ENCODE measurements at places on chromosomes 7 and 10.

DNA sequence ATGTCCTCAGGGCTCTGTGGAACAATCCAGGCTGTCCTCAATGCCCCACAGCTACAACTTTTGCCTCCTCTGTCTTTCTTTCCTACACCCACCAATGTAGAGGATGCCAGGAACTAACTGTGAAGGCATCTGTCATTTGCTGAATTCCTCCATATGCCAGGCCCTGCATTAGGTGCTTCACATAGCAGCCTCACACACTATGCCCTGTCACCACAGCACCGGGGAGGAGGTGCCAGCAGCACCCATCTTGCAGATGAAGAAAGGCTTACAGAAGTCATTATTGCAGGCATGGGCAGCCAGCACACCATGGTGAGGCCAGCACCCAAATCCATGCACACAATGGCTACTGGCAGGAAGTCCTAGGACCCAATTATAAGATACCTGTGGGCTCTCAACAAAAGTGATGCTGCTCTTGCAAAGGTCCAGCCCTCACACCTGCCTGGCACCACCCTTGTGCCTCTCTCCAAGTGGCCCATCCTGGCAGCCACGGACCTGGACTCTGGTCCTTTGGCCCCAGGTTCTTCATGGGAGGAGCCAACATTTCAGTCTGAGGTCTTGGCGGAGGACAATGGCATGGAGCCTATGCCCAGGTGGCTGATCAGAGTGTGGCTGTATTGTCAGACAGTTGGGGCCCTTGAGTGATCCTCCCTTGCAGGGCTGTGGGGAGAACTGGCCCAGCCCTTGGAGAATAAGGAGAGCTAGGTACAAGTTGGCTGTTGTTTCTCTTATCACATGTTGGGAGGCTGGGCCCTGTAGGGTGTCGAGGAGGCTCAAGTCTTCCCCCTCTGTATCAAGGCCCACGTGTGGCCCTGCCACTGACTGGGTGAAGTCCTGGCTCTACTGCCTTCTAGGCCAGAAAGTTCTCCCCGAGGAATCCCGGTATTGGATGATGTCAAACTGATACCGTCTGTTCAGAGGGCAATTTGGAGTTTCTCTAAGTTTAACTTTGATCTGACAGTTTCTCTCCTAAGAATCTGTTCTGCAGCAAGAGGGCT is 14.4 kb upstream of the MYL7 start:
- DNase-seq, result peak; percentile 18

DNA sequence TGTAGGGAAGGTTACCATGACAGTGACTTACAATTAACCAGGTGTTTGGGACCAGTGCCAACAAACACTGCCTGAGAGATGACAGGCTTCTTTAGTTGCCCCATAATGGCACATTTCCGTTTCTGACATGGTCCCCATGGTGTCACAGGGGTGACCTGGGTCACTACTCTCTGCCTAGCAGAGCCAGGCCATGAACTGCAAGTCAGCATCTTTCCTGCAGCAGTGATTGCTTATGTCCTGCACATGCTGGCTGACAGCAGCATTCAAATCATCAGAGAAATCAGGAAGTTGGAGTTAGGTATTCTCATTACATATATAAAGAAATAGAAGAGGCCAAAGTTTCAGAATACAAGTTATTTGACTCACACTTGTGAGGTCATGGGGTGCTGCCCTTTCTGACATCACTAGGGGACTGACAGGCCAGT is 47.1 kb upstream of the ZNRF2 start:
- no peak for DNase-seq

DNA sequence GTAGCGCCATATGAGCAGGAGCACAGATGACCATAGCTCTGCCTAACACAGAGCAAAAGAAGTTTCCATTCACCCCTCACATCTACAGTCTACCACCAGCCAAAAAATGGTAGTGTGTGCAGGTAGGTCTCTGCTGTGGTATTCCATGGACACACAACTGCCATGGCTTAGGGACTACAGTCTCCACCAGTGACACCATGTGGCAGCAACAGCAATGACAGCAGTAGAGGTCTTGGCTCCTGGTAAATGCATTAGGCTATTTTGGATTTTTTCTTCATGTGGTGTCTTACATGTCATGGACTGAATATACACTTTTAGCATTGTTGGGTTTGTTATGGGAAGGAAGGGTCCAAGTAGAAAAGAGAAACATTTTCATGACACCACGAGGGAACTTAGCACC is 70.1 kb upstream of the CABCOCO1 start:
- no peak for DNase-seq

DNA sequence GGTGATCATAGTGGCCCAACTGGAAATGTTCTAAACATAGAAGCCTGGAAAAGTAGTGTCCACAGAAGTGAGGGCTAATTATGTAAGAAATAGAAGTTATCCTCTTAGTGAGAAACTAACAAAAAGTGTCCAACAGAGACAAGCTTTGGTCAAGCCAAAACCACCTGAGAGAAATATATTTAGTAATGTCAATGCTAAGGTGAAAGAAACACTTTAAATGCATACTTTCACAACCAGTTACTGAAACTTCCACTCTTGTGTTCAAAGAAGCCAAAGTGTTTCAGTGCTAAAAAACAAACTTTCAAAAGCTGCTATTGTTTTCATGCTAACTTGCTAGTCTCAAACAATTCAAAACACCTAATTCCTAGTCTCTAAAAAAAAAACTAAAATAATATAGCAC is 18.1 kb downstream of the RAB11FIP2 start:
- DNase-seq, result no peak

GRCh38 chr10:88455831-88456230 is 127.3 kb downstream of the RNLS start:
- no peak for DNase-seq

GRCh38 chr7:50860598-50860997 is 77.9 kb upstream of the GRB10 start:
- DNase-seq, result no peak

- DNase-seq, result no peak
Observed at GRCh38 chr7:148204639-148205304, 385.8 kb upstream of the C7orf33 start.

GRCh38 chr10:131727560-131727959 is 173.2 kb upstream of the PPP2R2D start:
- no peak for DNase-seq

Data from H7 (cell line).